NCI-H1930 (cell line): ENCODE measurements at places on chromosomes 2 and 18.

DNA sequence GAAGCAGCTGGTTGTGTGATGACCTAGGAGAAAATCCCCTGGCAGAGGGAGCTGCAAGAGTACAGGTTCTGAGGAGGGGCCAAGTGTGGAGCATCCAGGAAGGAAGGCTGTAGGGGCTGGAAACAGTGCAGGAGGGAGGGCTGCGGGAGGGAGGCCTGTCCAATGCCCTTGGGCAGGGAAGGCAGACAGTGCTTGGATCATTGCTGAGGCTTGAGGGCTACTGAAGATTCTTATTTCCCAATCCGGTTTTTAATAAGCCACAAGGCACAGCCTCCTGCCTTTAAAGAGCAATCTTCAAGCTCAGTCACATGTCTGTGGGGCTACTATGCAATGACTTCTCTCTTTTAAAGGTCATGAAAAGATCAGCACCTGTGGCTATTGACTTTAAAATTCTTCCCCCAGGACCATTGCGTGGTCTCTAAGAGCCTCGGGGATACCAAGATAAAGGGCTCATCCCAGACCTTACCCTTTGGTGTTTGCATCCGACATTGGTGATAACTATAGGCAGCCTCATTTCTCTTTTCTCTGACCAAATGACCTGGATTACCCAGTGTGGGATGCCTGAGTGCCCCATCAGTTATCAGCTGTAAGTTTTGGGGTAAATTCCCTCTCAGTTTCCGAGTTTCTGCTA, 149.6 kb downstream of the DOCK10 start:
- no peak for DNase-seq

DNA sequence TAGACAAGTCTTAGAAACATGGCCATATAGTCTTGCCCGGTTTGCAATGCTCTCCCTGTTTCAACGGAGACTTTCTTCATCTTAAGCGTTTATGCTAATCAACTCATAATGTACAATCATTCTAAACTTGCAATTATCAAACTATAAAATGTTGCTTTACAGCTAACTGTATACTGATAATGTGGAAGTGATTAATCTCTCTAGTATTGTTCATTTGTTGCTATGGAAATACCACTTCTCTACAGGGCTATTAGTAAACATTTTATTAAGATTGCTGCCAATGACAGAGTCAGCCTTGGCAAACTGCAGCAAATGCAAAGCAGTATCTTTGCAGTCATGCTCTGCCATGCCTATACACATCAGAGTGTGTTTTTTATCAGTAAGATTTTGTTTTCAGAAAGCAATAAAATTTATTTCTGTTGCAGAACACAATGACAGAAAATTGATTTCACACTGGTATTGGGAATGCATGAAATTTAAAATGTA, 1201.8 kb upstream of the CDH2 start:
- DNase-seq, result no peak

- no peak for DNase-seq
These were observed 32.6 kb upstream of the RAPH1 start for GRCh38 chr2:203567691-203568090.

DNA sequence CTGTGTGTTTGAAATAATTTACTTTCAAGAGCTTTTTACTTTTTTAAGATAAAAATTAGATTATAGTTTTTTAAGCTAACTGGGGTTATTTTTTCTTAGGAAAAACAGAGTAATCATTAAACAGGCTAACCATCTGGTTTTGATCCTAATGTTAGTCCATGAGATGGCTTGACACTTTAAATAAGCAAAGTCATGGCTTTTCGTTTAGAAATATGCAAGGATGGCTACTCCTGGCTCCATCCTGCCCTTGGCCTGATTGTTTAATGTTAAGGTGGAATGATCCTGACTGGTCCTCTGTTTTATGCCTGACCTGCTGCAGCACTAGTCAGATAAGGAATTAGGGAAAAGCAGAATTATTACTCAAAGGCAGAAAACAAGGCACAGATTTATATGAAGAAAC, 39.7 kb upstream of the PNPT1 start:
- no peak for DNase-seq

DNA sequence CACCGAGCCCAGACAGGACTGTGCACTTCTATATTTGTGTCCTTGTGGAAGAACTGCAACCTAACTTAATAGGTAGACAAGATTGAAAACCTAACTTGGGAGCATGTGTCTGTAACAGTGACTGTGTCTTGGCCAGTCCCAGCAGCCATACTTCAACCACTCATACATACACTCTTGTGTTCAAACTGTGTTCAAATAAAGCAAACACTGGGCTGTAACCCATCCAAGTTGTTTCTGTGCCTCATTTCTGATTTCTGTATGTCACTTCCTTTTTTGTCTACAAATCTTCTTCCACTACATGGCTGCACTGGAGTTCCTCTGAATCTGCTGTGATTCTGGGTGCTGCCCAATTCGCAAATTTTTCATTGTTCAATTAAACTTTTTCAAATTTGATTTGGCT, 31.0 kb downstream of the MSGN1 start:
- DNase-seq, result no peak

GRCh38 chr2:36277146-36277808, 78.3 kb upstream of the CRIM1 start:
- no peak for DNase-seq

DNA sequence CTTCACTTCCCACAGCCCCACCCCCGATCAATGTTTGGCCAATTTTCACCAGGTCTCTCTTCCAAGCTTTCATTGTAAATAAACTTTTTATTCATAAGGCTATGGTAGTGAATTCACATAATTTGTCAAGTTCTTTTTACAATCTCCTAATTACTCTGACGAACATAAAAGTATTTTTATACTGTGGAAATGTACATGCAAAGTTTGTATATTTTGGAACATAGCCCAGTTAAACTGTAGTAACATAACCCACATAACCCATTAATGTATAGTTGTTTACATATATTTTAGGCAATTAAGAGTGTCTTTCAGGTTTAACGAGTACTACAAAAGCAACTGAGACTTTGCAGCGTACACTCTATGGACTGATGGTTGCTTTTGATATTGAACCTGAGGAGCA, 228.3 kb upstream of the ERBB4 start:
- DNase-seq, result no peak

GRCh38 chr2:45567974-45568789, 42.9 kb downstream of the SRBD1 start:
- no peak for DNase-seq

DNA sequence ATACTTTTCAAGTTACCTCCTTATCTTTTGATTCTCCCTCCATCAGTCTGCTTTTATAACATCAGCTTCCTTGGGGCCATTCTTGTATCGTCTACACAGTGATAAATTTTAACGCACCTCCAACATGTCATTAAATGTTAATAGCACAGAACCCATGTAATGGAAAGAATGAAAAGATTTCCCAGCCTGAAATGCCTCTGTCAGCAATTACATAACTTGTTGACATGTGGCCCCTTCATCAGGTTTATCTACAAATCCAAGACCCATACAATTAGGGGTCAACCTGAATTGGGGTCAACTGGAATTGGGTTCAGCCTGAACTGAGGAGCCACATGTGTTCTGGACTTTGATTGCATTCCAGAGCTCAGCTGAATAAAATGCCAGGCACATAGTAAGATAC, 148.2 kb upstream of the KLF7 start:
- no peak for DNase-seq

DNA sequence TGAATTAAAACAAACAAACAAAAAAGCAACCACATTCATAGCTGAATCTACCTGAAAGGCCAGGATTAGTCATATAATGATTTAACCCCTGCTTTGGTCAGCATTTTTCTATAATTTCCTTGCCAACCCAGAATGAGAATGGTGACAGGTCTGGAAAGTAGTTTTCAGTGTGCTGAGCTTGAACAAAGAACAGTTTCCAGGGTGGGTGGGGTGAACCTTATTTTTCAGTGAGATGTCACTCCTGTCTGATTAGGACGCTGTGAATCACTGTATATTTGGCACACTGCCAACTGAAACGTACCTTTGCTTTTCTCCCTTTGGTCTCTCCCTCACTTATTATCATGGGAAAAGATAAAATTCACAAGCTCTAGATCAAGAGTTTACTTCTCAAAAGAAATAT, 35.0 kb upstream of the DSC1 start:
- DNase-seq, result no peak

DNA sequence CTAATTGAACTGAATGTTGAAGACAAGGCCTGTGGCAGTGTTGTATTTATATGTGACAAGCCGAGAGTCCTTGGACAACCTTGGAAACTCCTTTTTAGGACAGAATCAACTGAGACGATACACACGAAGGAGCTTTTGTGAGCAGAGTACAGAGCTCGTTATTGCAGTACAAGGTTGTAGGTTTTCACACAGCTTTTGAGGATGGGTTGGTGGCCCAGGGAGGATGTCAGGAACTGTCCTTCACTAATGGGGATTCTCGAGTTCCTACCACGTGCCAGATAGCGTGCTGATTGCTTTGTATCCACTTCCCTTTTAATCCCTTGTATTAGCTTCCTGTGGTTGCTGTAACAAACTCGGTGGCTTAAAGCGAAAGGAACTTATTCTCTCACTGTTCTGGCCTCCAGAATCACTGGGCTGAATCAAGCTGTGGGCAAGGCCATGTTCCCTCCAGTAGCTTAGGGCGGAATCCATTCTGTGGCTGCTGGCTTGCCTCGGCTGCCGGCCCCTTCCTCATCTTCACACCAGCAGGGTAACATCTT, 20.2 kb downstream of the INPP4A start:
- no peak for DNase-seq

- no peak for DNase-seq
These were observed 82.0 kb upstream of the PPM1B start for GRCh38 chr2:44086629-44087028.

DNA sequence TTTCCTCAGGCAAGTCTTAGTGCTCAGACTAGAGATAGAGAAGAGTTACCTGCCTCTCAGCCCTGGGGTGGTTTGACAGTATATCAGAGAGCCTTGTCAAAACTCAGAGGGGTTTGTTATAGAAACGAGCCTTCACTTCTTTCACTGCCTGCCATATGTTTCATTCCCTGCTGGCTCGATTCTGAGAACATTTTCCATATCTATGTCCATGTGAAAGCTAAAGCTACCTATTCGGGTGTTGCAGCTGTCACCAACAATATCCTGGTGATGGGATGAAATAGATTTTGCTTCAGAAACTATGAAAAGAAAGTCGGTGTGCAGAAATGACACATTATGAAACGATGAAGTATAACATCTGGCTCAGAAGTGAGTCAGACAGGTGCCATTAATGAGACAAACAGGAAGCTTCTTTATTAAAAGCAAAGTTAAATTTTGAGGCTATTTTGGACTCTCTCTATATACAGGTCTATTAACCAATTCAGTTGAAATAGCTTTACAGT, 56.1 kb upstream of the TANK start:
- DNase-seq, result no peak

DNA sequence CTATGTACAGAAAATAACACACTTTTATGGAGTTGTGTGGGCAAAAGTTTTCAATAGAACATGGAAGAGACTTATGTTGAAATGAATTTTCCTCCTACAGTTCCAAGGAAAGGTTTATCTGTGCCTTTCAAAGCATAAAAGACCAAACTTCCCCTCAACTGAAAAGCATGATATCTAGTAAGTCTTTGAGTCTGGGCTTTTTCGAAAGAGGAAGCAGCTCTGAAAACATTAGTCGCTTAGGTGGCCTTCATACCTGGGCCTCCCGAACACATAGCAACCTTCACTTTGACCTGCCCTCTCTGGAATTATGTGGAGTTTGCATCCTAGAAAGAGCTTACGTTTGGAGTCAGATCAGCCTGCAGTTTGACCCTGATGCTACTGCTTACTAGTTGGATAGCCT, 4.8 kb upstream of the CAPN14 start:
- no peak for DNase-seq

GRCh38 chr2:51516667-51517066, 484.7 kb upstream of the NRXN1 start:
- no peak for DNase-seq

DNA sequence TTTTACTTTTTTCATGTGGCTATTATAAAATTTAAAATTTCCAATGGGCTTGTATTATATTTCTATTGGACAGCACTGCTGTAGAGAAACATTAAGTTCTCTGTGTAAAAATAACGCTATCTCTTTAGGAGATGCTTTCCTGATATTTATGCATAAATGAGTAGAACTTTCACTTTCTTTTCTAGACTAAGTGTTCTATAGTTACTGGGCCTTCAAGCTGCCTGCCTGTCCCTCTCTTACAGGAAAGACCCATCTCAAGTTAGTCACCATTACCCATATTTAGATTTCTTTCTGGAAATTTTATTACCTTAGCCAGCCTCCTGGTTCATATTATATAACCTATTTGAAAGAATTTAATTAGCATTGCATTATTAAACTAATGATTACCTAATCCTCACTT, 4.8 kb downstream of the ITGA4 start:
- no peak for DNase-seq

GRCh38 chr2:108182489-108182888, 57.3 kb upstream of the SULT1C3 start:
- DNase-seq, result no peak

DNA sequence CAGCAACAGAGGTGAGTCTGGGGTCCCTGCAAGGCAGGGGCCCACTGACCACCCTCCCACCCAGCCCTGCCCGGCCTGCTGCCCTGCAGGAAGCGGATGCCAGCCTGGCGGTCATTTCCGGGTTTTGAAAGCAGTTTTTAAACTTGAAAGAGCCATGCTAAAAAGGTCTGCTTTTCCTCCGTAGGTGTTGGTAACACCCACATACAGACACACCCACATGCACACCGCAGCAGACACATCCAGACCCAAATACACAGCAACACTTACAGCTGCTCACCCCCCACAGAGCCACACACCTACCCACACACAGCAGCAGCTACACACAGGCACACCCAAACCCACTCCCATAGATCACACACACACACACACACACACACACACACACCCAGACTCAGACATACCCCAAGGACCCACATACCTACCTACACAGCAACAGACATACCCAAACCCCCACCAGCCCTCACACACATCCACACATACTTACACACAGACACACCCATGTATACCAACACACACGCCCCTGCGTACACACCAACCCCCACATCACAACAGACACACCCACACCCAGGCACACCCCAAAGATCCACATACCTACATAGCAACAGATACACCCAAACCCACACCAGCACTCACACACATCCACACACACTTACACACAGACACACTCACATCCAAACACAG, 7.6 kb downstream of the ZFP36L2 start:
- DNase-seq, result no peak

DNA sequence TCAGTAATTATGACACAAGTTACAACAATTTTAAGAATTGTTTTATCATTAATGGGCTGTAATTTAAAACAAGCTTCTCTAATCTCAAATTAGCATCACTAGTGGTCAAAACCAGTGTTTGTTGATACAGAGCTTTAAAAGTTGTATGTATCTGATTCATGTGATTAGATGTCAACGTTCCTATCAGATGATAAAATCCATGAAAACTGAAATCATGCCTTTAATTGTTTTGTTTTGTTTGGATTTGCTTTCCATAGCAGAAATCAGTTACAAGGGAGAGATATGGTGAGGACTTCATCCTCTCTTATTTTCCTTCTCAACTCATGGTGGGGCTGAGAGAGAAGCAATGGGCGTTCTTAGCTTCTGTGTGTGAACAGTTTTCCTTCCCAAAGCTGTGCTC, 469.6 kb downstream of the PID1 start:
- no peak for DNase-seq

GRCh38 chr18:29176681-29177080, 999.8 kb upstream of the CDH2 start:
- DNase-seq, result no peak

- DNase-seq, result no peak
These were observed 33.5 kb upstream of the SPRED2 start for GRCh38 chr2:65465857-65466256.

- no peak for DNase-seq
These were observed 994.7 kb upstream of the POU3F3 start for GRCh38 chr2:103859238-103859637.
